ENCODE measurements at places on chromosomes 5 and 9.

- H3K36me3 ChIP-seq = no peaks in the 10 kb centered on the region
- no peaks in the 10 kb centered on the region for H3K27me3 ChIP-seq
- H3K27ac ChIP-seq = no peak overlapping the region
- H3K4me3 ChIP-seq = no peak overlapping the region
Observed at GRCh38 chr5:14995229-14995628, 123.7 kb upstream of the ANKH start.

DNA sequence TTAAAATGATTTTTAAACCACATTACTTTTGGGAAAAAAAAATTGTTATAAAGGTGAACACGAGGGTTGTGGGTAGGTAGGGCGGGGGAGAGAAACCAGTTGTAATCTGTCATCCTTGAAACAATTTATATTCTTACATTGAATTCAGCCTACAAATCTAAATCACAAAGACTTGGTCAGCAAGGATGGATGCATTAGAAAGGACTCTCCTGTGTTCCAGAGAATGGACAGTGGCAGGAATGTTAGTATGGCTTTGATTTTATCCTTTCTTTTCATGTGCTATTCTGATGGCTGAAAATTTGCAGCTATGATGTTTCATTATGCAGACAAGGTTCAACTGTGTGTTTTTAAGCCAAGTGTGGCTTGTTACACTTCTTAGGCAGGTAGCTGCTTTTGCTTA, 234.7 kb downstream of the SLF1 start:
- H3K36me3 ChIP-seq = no peaks in the 10 kb centered on the region
- H3K27me3 ChIP-seq = no peaks in the 10 kb centered on the region
- H3K27ac ChIP-seq = no peak overlapping the region
- DNase-seq = no peak
- no peak overlapping the region for H3K4me3 ChIP-seq
- H3K4me1 ChIP-seq = 0 out of 2 replicates have a peak, but pooled peaks cover 4% of the 10 kb centered on the region

- peaks cover 35% of the 10 kb centered on the region for H3K4me1 ChIP-seq
- H3K4me3 ChIP-seq = no peak overlapping the region
- DNase-seq = no peak
- H3K36me3 ChIP-seq = no peaks in the 10 kb centered on the region
- H3K27ac ChIP-seq = no peak overlapping the region
Observed at GRCh38 chr9:26954050-26954508, 2.1 kb upstream of the IFT74 start.

DNA sequence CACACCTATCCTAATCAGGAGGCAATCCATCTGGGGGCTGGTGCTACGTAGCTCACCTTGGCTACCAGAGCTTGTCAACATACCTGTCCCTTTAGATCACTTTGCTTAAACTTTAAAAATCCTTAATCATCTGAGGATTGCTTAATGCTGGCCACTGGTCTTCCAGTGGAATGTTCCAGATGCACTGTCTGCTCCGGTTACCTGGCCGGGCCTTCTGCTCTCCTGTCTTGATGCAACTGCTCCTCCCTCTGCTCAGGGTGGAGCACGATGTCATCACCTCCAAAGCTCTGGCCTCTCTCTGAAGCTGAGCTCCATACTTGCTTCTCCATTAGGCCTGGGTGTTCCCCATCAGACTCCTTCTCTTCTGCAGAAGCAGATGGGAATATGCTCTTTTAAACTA, 106.5 kb upstream of the OTULINL start:
- no peak overlapping the region for H3K27ac ChIP-seq
- H3K4me1 ChIP-seq = no peaks in the 10 kb centered on the region
- no peaks in the 10 kb centered on the region for H3K27me3 ChIP-seq
- H3K36me3 ChIP-seq = peaks cover 30% of the 10 kb centered on the region
- no peak overlapping the region for H3K4me3 ChIP-seq
- no peak for DNase-seq

- no peak overlapping the region for H3K27ac ChIP-seq
- no peaks in the 10 kb centered on the region for H3K4me1 ChIP-seq
- H3K36me3 ChIP-seq = no peaks in the 10 kb centered on the region
- no peak for DNase-seq
Observed at GRCh38 chr5:59891962-59892643, 1.4 kb downstream of the PDE4D start.

DNA sequence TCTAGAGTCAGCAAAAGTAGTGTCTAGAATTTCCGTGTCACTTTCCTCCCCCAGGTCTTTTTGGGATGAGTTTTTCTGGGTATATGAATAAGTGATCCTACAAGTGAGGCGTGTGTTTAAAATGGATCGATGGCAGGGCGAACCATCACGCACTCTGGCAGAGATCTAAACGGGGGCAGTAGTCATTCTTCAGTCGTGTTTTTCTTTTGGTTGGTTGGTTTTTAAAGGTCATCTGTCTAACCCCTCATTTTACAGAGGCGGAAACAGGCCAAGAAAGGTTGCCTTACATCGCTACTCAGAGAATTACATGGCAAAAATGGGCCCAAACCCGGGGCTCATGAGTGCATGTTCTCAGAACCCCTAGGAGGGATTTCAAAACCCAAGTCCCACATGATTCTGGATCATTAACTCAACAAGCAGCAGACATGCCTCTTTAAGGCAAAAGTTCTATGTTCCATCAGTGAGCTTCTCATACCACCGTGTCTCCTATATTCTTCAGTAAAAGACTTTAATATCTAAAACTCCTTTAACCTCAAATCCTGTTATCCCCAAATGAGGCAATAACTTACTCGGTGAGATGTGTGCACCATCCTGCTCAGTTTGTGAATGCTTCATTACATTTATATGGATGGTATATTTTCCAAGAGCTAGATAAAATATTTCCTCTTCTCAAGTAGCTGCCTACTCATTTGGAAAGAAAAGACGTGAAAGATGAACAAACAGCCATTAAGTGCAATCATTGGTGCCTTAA, 145.8 kb downstream of the AOPEP start:
- H3K4me3 ChIP-seq = no peak overlapping the region
- H3K27ac ChIP-seq = no peak overlapping the region
- H3K36me3 ChIP-seq = no peaks in the 10 kb centered on the region
- no peaks in the 10 kb centered on the region for H3K27me3 ChIP-seq
- no peak for DNase-seq
- H3K4me1 ChIP-seq = peaks cover 59% of the 10 kb centered on the region

GRCh38 chr5:149007174-149007573, 55.7 kb downstream of the SH3TC2 start:
- H3K4me3 ChIP-seq = no peak overlapping the region
- DNase-seq = no peak
- H3K36me3 ChIP-seq = no peaks in the 10 kb centered on the region
- H3K27me3 ChIP-seq = no peaks in the 10 kb centered on the region

GRCh38 chr5:57566914-57567313, 84.3 kb upstream of the ACTBL2 start:
- DNase-seq = no peak
- H3K27ac ChIP-seq = no peak overlapping the region
- H3K4me1 ChIP-seq = no peaks in the 10 kb centered on the region
- no peaks in the 10 kb centered on the region for H3K36me3 ChIP-seq
- no peak overlapping the region for H3K4me3 ChIP-seq

- no peak overlapping the region for H3K27ac ChIP-seq
- no peak overlapping the region for H3K4me3 ChIP-seq
Observed at GRCh38 chr9:135663857-135664256, 748 bp downstream of the LCN9 start.

DNA sequence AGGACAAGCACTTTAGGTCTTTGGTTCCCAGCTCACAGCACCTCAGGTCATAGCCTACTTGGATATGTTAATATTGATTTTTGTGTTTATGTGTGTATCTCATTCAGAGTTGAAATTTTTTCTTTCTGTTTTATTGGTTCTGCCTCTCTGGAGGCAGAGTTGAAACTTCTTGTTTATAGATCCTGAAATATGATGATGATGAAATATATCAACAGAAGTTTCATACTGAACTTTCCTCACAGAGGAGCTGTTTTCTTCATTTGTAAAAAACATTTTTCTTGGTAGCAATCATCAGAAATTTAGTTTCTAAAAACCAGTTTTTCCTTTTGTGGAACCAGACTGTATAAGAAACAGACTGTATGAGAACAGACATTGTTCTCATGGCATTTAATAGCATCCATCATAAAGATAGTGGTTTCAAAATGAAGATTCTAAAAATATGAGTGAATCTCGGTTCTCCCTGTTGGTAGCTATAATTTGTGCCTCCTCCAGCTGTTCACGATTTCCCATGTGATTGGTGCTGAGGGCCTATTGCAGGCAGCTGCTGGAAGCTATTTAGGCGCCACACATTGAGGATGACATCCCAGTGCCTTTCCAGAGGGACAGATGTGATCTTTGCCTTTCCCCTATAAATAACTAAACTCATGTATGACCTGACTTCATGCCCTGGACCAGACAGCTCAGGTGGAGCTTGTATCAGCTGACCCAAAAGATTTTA, 39.5 kb upstream of the CFAP157 start:
- no peaks in the 10 kb centered on the region for H3K27me3 ChIP-seq
- no peaks in the 10 kb centered on the region for H3K36me3 ChIP-seq
- H3K4me3 ChIP-seq = no peak overlapping the region
- no peak for DNase-seq
- no peaks in the 10 kb centered on the region for H3K4me1 ChIP-seq
